ENCODE measurements at places on chromosomes 11 and 22.

DNA sequence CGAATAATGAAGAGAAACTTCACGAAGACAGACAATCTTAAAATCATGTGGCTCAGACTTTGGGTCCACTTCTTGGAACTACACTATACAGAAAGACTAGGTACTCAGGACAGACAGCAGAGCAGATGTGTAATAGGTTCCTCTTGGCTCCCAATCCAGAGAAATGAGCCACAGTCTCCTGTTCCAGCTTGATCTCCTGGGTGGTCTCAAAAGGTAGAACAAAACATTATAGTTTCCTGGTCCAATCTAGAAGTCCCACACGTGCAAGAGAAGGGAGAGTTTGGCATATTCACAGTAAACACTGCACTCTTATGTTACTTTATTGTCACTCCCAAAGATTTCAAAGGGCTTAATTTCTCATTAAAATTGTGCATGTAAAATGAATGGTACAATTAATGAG is 134.5 kb upstream of the FIBIN start:
- DNase-seq: no peak

GRCh38 chr22:20956258-20957101 is 10.6 kb upstream of the AIFM3 start:
- no peak for DNase-seq

DNA sequence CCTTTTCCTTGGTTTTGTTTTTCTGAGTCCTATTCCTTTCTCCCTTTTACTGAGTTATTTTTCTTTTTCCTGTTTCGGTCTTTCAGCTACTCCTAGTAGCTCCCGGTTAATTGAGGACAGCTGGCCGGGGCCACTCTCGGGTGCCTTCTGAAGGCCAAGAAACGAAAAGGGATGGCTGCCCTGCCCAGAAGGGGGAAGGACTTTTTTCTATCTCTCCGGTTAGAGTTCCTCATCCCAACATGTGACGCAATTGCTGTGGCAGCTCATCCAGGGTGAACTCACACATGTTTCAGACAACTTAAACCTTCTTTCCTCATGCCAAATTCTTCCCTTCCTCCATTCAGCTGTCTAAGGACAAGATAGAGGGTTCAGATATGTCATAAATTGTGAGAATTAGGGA is 83.6 kb downstream of the PIWIL4 start:
- no peak for DNase-seq

- DNase-seq: no peak
These were observed 163.7 kb upstream of the ZBED5 start for GRCh38 chr11:11021563-11021962.

DNA sequence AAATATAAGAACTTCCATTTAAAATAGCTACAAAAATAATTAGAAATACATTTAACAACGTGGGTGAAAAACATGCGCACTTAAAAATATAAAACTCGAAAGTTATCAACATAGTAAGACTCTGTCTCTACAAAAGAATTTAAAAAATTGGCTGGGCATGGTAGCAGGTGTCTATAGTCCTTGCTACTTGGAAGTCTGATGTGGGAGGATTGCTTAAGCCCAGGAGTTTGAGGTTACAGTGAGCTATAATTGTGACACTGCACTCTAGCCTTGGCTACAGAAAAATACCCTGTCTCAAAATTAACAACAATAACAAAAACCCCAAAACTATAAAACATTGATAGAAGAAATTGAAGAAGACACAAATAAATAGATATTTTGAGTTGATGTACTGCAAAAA is 13.8 kb upstream of the CASP12 start:
- DNase-seq: no peak

GRCh38 chr11:118666371-118666770 is 13.1 kb downstream of the TREH start:
- no peak for DNase-seq

GRCh38 chr22:27175974-27176373 is 518.6 kb downstream of the MIAT start:
- DNase-seq: no peak

GRCh38 chr22:44918166-44918924 is 91.5 kb downstream of the PHF21B start:
- DNase-seq: no peak

- no peak for DNase-seq
These were observed 5.5 kb downstream of the SEPTIN3 start for GRCh38 chr22:41974691-41975290.

DNA sequence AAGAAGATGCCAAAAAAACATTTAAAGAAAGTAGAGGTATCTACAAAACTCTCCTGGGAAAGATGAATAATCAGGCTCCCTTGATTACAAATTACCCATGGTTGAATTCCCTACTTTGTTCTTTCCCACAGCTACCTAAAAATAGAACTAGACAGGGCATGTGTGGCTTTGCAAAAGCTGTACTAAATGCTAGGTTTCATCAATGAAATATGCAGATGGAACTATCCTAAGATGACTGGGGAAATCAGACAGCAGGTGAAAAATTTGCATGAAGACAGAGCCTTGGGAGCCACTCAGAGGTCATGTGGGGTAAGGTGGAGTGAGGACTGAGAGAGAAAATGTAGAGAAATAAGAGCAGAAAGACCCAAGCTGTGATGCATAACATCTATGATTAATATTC is 14.7 kb downstream of the LAYN start:
- no peak for DNase-seq

DNA sequence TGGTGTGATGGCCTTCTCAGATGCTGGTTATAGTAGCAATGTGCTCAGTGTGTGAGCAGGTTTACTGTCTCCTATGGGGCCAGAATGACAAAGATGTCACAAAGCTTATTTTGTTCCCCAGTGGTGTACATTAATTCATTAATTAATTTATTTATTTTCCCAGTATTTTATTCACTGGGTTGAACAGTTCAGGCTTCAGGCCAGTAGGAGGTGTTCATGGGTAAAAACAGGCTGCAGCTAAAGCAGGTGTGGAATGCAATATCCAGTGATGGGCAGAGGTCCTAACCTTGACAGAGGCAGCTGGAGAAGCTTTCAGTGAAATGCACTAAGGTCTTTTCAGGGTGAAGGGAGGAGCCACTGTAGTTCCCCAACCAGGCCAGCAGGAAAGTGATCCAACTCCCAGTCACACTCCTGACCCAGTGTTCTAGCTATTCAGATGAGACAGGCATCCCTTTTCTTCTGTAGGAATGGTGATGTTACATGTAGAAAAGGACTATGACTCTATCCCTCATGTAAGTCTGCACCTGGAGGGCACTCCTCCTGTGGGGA is 7.8 kb upstream of the FANCF start:
- DNase-seq: no peak

- no peak for DNase-seq
These were observed 15.7 kb upstream of the GNB1L start for GRCh38 chr22:19870153-19871022.

DNA sequence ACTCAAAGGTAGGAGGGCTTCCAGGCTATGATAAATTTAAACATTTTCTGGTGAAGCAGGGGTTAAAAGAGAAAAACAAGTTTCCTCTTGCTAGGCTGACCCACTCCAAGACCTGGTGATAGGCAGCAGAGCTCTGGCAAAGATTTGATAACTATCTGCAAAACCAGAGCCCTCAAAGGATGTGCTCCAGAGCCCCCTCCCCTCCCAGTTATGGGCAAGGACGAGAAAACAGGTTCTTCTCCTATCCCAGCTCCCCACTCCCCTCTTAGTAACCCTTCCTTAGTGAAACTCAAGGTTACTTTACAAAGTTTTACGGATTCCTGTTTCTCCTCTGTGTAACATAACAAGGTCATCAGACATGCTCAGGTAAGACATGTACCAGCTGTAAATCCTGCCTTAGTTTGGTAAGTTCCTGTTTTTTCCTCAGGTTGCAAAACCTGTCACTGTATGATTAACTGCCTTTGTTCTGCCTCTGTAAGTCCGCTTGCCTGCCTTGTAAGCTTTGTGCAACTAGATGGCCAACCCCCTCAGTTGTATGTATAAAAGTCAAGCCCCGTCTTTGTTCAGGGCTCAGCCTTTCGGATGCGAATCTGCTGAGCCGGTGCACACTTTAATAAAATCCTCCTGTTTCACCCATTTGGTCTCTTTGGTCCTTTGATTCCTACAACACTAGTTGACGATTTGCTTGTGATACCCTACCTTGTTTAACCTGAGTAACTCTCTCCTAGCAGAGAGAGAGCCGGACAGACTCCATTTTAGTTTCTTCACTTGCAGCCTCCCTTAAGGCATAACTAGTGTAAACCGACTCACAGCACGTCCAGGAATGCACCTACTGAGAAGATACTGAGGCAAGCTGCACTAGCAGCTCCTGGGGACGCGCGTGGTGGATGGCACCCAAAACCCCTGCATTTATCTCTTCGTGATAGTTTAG is 13.9 kb downstream of the APOBEC3H start:
- DNase-seq: no peak

DNA sequence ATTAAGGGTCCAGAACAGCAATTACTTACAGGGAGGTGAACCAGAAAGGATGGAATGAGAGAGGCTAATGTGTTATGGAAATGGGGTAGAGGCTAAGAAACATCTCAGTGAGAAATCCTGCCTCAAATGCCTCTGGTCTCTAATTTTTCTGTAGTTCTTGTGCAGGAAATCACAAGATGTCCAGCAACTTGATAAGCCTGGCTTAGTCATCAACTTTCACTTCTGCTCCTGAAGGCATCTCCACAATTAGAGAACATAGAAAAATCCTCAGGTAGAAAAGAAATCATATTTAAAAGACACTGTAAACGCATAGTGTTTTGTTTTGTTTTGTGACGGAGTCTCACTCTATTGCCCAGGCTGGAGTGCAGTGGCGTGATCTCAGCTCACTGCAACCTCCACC is 18.7 kb downstream of the MRGPRX4 start:
- DNase-seq: no peak

GRCh38 chr11:120880498-120881175 is 143.3 kb upstream of the TBCEL start:
- DNase-seq: no peak

- no peak for DNase-seq
These were observed 408.7 kb downstream of the BRD1 start for GRCh38 chr22:49418943-49419342.

DNA sequence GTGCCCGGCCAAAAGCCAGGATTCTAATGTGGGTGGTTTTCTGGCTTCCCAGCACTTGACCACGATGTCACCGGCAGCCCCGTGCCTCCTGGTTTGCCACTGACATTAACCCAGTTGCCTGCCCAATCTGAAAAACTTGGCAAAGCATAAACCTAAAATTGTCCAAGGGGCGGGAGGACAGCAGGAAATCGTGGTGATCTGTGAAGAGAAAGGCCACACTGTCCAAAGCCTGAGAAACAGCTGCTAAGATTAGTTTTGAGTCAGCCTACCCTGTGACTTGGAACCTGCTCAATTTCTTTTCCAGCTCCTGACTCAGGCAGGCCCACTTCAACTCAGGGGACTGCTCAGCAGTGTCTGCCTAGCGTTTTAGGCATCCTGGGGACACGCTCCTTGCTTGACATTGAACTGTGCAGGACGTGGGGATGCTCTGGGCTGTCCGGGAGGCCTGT is 8.2 kb upstream of the F2 start:
- DNase-seq: no peak

DNA sequence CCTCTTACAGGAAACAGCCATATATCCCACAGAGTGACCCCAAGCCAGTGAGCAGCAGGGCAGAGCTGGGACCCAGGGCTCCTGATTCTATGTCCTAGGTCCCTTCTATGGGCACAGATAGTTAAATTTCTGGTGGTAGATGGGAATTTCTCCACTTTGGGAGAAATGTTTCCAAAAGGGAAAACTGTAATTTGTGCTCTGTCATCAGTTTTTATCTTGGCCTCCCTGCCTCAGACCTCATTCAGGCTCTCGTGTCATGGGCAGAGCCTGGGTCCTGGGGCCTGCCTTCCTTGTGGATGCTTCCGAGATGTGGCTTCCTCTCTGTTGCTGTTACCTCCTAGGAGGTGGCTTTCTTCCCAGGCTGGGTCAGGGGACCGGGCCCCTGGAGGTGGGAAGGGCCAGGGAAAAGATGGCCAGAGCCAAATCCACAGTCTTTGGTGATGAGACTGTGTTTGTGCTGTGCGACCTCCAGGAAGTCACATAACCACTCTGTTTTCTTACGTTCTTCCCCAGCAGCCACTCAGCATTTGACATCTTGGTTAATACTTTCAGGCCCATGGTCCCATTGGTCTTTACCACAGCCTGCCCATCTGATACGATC is 8.6 kb downstream of the LRRC32 start:
- DNase-seq: no peak

DNA sequence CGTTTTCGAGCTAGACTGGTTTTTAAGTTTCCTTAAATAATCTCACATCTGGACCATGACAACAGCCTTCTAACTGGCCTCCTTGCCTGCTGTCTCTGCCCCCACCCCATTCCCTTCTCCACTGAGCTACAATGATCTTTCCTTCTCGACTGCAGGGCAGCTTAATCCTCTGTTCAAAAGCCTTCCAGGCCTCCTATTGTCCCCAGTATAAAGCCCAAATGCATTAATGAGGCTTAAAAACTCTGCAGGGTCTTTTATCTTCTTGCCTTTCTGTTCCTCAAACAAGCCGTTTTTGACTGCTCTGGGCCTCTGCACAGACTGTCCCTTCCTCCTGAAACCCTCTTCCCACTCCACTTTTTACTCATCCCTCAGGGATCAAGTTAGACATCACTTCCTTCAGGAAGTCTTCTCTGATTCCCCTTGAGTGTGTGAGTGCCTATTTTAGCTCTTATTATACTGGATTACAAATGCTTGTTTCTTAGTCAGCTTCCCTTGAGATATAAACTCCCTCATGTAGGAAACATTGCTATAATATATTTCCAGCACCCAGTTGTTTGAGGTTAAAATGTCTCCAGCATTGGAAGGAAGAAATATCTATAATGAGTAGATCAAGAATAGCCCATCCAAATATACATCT is 23.6 kb upstream of the PAMR1 start:
- DNase-seq: no peak

DNA sequence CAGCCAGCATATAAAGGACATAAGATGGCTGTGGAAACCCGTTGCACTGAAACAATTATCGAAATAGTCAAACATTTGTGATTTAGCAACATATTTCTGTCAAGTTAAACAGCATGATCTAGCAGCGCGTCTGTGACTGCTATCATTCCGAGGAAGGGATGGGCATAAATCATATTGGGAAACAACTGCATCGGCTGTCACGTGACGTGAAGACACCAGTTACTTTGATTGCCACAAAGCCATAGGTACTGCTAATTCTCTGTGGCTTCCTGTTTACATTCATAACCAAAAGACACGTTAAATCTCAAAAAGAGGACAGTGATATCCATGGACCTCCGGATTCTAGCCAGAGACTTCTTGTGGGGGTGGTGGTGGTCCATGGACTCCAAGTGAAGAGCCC is 87.8 kb downstream of the CACNA1I start:
- DNase-seq: no peak

DNA sequence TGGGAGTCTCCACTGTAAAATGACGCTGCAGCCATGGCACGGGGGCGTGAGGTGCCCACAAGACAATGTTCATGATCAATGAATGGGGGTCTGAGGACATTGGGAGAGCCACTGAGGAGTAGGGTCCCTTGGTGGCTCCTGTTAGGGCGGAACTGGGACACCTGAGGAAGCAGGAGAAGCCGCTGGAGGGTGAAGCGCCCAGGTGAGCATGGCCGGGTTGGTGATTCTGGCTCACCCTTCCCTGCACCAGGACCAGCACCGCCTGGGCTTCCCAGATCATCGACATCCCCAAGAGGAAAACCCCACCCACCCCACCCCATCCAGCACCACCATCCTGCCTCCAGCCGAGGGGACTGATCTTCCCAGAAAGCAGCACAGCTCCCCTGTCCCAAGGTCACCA is 30.6 kb downstream of the SHANK2 start:
- no peak for DNase-seq

All from progenitor cell of endocrine pancreas (in vitro differentiated cells).